Muscle of arm (tissue), 14 donors: ENCODE measurements at places on chromosomes 2 and 18.

DNA sequence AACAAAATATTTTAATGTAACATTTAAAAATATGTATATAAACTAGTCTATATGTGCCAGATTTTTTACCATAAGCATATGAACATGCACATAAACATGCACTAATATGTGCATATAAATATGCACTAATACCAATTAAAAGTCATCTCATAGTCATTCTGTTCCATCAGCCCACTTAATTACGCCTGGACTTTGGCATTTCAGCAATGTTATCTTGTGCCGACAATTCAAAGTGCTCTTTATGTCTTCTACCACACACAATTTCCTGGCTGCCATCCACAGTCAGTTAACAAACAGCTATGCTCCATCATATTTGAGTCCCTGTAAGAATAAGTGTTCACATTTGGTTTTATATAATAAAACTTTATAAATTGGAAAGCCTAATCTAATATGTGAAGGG is 92.6 kb upstream of the TSPYL6 start:
- DNase-seq, result no peak

DNA sequence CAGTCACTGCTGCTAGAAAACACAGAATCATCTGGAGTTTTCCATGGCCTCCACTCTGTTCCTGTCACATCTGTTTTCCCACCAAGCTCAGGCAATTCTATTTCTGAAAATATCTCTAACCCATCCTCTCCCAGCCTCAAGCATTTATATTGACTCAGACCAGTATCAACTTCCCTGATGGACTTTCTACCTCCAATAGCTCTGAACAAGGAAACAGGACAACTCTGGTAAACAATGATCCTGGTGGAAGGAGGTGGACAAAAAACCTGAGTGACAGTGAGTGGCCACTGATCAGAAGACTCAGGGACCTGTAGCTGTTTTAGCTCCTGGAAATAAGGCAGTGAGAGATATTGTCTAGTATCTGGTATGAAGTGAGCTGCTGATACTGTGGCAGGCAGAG is 23.4 kb downstream of the BMP10 start:
- no peak for DNase-seq

DNA sequence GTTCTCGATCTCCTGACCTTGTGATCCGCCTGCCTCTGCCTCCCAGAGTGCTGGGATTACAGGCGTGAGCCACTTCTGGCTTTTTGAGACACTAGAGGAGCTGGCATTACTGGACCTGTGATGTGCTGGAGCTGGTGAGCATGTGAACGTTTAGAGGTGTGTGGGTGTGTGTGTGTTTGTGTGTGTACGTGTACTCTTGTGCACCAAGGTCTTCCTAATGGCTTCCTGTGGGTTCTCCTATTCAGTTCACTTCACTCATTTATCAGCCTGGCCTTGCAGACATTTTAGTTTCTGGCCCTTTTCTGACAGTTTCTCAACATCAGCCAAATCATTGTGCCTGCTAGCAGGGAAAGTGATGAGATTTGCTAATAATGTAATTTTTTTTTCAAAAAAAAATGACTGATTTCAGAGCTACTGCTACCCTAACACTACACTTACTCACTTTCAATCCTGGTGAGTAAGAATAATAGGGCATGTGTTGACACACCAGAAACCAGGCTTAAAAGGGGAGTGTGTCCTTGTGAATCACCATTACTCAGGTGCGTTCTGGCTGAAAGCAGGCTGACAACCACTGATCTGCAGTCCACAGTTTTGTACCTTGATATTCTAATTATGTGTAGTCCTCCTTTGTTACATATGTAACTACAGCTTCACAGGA is 41.0 kb upstream of the ACTR3 start:
- no peak for DNase-seq

- DNase-seq, result no peak
Measured at GRCh38 chr2:194352505-194352904, 1304.5 kb upstream of the SLC39A10 start.

GRCh38 chr2:233810385-233810784 is 32.3 kb downstream of the MROH2A start:
- DNase-seq, result no peak

GRCh38 chr2:17289669-17290068 is 228.6 kb downstream of the RAD51AP2 start:
- DNase-seq, result no peak

DNA sequence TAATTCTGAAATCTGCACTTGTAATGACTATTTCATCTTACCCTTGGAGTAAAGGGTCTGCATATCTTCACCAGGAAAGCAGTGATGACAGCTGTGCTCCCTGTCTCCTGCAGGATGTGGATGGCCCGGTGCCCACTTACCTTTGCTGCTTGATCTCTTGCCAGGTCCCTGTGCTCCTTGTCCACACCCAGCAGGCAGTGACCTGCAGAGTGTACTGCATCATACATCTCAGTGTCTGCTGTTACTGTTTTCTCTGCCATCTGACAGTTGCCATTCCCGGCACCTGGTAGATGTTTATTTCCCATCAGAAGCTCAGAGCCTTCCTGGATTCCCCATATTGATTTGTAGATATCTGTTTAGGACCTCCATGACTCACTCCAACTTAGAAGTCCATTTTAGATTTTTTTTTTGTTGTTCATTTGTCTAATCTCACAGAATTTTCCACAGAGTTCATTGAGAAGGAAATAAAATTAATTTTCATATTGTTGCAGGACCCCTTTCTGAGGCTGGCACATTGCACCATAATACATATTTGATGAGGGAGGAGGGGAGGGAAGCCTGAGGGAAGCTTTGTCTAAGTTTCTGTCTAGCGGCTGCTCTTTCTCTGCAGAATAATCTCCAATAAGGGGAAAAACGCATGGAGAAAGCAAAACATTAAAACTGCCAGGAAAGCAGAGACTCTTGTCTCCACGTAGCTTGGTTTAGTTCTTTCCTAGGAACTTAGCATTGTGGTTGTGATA is 697.5 kb upstream of the RAB6C start:
- DNase-seq, result no peak
